NCI-H187 treated with DMSO at 0.1 percent for 48 hours (cell line): ENCODE measurements at places on chromosomes 3 and 15.

DNA sequence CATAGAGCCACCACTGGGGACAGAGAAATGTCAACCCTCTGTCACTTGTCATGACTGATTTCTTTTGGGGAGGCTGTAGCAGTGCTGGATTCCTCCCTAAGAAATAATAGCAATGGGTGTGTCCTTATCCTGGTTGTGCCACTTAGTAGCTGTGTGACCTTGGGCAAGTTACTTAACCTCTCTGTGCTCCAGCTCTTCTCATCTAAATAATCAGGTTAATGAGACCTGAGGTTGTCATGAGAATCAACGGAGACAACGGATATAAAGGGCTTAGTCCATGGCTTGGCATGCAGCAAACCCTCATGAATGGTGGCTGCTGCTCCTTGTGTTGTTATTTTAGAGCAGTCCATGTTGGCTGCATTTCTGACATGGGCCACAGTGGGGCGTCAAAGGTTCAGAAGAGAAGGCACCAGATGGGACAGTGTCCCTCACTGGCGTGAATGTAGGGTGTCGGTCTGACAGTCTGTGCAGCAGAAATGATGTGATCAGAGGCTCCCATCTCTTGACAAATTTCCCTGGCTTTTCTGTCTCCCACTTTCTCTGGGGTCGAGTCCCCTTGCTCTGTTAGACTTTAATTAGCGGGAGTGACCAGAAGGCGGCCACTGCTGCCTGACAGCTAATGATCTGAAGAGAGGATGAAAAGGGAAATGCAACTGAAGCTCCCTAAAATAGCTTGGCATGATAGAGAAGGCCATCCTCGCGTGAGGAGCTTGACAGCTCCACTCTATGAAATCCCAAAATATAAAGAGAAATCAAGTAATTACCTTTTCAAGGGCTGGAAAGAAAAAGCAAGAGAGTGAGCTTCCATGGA, 209.4 kb downstream of the CADPS start:
- no peak for DNase-seq

DNA sequence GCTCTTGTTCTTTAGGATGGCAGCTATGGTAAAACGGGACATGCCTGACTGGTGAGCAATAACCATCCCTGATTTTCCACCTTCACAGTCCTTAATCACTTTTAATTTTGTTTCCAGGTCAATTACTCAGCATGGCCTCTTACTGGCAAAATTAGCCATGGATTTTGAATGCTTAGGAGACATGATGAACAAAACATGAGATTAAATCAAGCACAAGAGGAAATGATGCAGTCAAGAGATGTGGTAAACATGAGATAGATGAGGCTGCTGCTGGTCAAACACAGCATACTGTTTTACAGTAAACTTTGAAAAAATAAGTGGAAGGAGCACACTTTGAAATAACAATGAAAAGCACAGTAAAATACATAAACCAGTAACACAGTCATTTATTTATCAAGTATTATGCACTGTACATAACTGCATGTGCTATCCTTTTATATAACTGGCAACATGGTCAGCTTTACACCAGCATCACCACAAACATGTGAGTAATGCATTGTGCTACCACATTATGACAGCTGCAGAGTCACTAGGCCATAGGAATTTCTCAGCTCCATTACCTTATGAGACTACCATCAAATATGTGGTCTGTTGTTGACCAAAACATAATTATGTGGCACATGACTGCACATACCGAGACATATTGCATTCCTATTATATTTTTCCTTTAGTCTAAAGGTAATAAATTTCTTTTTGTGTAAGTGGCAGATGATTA, 30.1 kb upstream of the ZNF502 start:
- no peak for DNase-seq

DNA sequence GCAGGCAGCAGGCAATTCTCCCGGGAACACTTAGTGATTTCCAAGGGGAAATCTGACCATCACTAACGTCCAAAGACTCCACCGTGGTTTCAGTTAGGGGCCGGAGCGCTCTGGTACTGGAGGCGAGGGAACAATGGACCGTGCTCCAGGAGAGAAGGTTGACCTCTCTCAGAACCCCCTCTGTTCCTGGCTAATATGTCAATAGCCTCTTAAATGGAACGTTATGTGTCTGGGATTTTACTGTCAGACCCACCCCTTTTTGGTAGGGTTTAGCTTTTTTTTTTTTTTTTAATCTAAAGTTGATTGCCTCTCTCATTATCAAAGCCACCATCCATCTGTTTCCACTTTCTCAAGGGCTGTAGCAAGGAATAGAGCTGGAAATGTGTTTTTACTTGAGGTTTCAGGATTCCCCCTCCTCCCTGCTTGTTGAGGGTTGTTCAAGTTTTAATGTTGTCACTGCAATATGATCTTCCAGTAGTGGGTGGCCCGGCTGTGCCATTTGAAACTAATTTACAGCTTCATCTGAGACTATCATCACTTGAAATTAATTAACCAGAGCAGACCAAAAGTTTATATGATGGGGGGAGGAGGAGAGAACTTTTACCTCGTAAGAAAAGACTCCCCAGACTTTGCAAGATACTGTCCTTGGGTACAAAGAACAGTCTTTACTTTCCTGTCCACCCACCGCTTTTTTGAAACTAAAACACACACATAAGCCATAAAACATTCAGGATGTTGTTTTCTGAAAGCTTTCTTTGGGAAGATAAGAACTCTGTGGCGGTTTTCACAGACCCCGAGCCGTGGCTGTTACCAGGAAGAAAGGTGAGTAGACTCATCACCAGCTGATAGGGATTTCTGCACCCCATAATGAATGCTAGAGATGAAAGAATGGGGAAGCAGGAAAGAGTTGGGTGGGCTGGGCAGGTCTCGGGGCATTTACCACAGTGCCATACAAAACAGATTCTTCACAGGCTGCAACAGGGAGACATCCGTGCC, 187.8 kb downstream of the UACA start:
- DNase-seq = no peak

GRCh38 chr15:89442671-89443307, 53.6 kb downstream of the RHCG start:
- DNase-seq = no peak

DNA sequence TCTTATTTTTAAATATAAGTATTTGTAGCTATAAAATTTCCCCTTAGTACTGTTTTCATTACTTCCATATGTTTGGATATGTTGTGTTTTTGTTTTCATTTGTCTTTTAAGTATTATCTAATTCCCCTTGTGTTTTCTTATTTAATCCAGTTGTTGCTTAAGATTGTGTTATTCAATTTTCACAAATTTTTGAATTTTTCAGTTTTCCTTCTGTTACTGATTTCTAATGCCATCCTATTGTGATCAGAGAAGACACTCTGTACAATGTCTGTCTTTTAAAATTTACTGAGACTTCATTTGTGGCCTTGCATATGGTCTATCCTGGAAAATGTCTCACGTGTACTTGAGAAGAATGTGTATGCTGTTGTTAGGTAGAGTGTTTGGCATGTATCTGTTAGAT, 795.6 kb upstream of the CFAP20DC start:
- no peak for DNase-seq

DNA sequence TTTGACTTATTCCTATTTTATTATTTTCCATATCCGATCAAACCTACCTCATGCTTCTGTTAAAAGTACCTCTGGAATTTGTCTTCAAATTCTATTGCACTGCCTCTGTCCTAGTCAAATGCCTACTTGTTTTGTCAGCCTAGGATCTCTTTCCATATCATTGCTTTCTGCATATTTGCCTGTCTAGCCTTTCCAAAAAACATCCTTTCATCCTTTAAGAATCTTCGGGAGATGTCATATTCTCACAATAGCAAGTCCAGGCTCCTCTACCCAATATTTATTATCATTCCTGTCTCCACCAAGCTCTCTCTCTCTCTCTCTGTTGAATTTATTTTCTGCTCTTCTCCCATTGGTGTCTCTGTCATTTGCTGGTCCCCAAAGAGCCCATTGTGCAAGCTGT, 80.1 kb downstream of the LRRC28 start:
- no peak for DNase-seq

GRCh38 chr15:77563623-77564156, 69.0 kb downstream of the LINGO1 start:
- DNase-seq = no peak

DNA sequence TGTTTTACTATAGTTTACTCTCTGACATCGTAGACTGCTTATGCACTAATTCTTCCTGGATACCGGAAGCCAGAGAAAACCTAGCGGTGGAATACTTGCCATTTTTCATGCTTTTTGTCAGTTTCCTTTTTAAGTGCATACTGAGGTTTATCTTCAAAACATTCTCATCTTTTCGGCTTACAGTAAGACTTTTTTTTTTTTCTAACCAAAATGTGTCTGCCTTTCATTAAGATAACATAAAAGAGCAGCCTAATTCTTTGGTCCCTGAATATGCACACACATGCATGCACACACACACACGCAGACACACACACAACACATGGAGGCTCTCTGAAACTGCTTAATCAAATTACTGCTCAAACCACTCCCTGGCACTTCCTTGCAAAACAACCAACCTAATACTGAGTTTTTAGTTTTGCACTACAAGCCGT, 1.3 kb downstream of the ZNF445 start:
- DNase-seq = no peak

DNA sequence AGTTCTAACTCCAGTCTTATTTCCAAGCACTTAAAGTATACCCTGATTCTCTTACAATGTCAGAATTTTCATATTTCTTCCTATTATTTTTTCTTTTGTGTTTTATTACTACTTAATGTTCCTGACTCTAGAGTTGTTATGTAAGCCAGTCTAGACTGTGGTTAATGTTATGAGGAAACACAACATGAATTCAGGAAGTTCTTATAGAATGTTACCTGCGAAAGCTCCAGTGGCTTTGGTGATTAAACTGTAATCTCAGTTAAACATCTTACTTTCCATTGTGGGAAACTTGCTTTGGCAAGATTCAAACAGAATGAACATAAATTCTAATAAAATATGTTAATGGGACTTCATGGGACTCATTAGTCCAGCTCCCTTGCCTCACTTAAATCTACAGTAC, 36.6 kb upstream of the CHL1 start:
- DNase-seq = no peak

DNA sequence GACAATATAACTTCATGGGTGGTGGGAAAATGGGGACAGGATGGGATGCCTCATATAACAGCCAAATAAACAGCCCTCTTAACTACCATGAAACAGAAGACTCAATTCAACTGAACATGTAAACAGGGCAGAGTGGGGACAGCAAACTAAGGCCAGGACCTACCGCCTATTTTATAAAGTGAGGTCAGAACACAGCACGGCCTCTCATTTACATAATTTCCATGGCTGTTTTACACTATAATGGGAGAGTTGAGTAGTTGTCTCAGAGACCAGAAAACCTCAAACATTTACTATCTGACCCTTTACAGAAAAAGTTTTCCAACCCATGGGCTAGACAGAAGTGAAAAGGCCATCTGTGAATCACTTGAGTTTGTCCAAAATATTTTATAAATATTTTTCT, 56.7 kb upstream of the SNRPA1 start:
- no peak for DNase-seq

DNA sequence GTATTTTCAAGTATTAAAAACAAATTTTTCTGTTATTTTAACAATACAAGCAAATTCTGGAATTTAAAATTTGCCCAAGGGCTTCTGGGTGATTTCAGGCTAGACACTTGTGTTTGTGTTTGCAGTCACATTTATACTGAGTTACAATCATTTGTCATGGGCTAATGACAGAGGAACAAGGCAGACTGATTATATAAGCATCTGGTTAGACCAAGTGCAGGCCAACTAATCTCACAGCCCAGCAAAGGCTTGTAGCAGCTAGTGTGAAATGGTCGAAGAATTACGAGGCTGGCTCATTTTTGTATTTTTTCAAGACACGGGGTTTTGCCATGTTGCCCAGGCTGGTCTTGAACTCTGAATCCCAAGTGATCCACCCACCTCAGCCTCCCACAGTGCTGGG, 52.1 kb downstream of the CMTM8 start:
- DNase-seq = no peak

- no peak for DNase-seq
These were observed 559.9 kb upstream of the ARPP21 start for GRCh38 chr3:35079403-35079802.

DNA sequence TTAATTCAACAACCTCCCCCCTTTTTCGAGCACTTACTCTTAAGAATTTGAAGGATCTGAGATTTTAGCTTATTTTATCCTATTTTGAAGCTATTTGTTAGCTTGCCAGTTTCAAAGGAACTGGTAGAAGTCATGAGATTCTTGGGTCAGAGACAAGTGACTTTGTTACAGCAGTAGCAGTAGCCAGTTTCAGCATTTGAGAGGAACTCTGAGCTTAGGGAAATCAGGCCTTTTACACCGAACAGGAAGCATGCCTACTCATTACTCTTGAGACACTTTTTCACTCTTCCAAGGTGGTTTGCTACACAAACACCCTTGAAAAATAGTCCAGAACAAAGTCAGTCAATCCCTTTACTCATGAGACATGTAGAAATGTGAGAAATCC, 24.5 kb upstream of the TM4SF1 start:
- DNase-seq = no peak

DNA sequence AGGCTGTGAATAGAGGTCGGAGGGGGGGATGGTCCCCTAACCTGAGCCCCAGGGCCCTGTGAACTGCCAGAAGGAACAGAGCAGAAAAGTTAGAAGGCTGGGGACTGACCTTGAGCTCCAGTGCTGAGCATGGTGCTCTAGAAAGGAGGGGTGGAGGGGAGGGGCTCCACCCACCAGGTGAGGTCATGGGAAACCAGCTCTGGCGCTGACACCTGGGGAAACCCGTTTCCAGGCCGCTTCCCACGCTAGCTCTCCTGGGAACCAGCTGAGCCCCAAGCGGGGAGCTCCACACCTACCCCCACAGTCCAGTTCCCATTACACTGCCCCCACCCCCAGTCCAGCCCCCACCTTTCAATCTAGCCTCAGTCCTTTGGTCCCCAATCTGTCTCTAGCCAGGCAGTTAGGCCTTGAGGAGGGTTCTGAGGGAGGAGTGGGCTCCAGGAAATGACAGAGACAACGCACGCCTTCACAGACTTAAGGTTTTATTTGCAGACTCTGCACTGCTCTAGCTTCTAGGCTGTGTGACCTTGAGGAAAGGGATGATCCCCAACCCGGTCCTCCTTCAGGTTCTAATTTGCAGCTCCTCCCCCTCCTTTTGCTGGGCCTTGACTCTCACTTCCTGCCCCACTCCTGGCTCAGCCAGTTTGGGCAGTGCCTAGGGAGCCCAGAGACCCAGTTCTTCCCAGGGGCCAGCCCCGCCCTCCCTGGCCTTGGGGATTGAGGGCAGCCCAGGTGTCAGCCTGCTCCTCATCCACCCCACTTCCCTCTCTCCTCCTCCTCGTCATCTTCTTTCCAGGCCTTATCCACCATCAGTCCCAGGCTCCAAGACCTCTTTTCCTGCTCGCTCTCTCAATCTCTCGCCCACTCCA, 2.1 kb downstream of the RHOV start:
- no peak for DNase-seq

- DNase-seq = no peak
These were observed 302.2 kb upstream of the NR2E3 start for GRCh38 chr15:71508081-71508682.

- no peak for DNase-seq
These were observed 524.2 kb upstream of the LMCD1 start for GRCh38 chr3:7977245-7978086.

- no peak for DNase-seq
These were observed 60.8 kb upstream of the GALNT15 start for GRCh38 chr3:16113704-16114103.
